ENCODE measurements at places on chromosomes 1 and 21. TPM values are rescaled to one million over a fixed set of nuclear protein-coding genes. Genes with fewer than 3 reads are reported as not detected.
A peak's percentile ranks its signal among the peaks of the same experiment; 100 is the strongest.

The PRCC gene
- 92.4 TPM for total RNA-seq

The GNAT2 gene
- total RNA-seq: not detected

- DNase-seq: peak; percentile 100
Measured at GRCh38 chr1:31644560-31645273, at the start of gene PEF1. TSS of gene PEF1 (minus strand) at chr1:31644876. CDS start at chr1:31644864, 12 bp downstream.

DNA sequence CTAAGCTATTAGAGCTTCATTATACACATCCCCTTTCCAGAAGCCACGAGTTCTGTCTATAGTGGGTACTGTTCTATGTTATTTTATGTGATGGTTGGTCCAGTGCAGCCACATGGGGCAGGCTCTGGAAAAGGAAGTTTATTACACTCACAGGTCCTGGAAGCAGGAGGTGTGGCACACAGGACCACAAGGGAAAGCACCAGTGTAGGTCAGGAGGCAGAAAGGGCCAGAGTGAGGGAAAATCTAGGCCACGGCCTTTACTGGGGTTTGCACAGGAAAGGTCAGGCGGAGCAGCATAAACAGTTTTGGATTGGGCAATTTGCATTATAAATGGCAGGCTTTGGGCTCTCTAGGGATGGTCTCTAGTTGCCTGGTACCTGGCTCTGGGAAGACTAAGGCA is 21.8 kb upstream of the CNIH3 start:
- no peak for DNase-seq

GRCh38 chr1:87902830-87903229 is 574.1 kb downstream of the LMO4 start:
- DNase-seq: no peak

The PRAMEF18 gene
- not detected for total RNA-seq

- peak; percentile 62 for DNase-seq
Measured at GRCh38 chr1:231550448-231550781, 21.9 kb downstream of the TSNAX start.

- DNase-seq: no peak
Measured at GRCh38 chr1:177007437-177008161, 156.9 kb downstream of the ASTN1 start.

DNA sequence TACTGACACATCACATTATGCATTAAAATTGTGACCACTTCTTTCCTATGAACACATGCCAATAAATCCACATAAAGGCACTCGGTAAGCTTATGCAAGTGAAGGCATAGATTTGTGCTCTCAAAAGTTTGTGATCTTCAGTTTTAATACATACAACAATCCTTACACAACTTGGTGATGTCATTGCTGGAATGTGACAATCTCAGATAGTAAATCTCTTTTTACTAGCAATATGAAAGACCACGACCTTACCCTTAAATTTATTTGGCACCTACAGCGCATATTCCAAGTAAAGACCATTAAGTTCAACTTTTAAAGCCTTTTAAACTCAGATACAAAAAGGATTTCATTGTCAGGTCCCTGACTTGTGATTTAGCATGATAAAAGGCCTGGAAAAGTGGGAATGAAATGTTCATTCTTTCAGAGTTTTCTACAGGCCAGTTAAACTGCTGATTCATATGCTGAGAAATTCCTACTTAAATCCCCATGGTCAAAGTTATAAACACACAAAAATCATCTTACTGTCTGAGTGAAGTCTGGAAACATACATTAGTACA is 157.4 kb downstream of the SIPA1L2 start:
- no peak for DNase-seq

The NIT1 gene
- 26.5 TPM for total RNA-seq

DNA sequence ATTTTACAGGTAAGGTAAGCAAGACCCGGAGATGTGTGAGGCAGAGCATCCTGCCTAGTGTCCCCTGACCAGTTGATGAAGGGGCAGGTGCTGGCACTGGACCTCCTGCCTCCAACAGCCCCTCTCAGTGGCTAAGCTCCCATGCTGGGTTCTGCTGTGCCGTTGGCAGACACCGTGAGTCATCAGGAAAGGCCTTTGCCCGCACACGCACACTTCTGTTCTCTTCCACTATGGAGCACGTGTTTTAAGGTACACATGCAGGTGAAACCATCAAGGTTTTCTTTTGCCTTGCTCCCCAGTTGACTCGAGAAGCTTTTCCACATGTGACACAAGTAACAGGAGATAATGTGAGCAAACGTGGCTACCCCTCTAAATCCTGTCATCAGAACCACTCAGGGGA is 207.9 kb downstream of the RRAGC start:
- DNase-seq: no peak

The CACNA1S gene
- total RNA-seq: not detected

GRCh38 chr1:161952607-161953172 is 71.0 kb downstream of the OLFML2B start:
- DNase-seq: no peak

The SPAG17 gene
- not detected for total RNA-seq

DNA sequence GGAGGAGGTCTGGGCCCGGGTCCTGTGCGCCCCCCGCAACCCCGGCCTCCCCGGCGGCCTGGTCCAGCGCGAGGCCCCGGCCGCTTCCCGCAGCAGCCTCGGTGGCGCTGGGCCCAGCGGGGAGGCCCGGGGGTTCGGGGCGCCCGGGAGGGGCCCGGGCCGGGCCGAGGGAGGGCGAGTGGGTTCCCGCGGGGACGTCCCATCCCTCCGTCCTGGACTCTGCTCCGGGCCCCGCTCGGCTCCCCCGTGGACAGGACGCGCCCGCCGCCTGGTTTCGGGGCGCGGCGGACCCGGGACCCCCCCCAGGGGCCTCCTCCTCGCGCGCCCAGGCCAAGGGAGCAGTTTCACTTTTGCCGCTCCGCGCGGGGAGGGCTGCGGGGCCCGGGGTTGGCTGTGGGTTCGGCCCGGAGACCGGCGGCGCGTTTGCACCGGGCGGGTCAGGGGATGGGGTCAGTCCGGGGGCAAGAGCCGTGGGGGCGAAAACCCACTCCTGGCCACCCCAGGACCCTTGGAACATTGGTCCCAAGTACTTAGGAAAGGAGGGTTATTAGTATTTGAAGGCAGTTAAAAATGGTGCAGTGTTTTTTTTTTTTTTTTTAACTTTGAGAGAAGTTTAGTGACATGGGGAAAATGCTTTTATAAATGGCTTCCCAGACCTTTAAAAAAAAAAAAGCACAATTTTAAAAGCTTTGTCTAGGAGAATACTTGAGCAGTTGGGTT is 677 bp downstream of the AGPAT3 start:
- DNase-seq: peak; percentile 53

DNA sequence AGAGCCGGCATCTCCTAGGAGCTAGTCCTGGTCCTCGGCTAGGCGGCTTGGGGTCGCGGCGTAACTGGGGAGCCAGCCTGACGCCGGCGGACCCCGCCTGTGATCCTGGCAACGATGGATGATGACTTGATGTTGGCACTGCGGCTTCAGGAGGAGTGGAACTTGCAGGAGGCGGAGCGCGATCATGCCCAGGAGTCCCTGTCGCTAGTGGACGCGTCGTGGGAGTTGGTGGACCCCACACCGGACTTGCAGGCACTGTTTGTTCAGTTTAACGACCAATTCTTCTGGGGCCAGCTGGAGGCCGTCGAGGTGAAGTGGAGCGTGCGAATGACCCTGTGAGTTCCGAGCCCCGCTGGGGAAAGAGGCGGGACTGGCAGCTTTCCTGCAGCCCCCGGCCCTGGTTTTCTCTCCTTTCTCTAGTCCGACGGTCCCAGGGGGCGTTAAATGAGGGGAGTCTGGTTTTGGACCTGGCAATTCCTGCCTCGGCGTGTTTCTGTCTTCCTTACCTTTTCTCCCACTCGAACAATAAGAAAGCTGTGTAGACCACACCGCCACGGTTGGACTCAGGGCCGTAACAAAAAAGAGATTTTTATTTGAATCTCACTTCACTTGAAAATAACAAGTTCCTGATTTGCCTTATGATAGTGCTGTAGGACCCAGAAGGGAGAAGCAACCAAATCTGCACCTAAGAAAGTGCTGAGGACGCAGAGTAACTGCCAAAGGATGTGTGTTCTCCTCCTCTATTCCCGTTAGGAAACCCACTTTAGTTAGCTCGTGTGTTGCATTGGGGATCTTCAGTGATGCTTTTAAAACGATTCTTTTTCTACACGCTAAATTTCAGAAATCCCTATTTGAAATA is at the start of gene SPRTN:
SPRTN (plus strand) TSS at position 24 of the 859 bp plus-strand sequence; CDS start at position 115, 91 bp downstream.
- no peak for DNase-seq

DNA sequence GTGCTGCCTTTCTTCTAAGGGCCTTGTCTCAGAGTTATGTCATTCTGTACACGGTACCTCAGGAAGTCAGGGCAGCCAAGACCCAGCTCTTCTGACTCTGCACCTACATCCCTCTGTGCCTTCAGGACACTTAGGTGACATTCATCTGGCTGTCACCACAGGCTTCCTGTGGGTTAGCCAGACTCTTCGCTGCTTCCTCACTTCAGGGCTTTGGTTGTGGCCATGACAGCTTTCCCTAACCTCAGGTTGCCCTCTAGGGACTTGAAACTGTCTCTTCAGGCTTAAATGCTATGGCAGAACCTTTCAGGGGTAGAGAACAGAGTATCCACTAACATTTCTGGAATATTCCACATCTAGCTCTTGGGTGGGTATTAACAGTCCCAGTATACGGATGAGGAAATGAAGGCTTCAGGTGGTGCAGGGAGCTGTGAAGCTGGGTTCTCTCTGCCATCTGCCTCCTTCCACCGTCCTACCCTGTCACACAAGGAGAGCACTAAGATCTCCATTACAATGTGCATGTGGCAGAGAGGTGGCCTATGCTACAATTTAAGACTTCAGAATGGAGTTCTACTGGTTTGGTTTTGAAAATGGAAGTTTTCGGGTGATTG is 9.9 kb downstream of the TSSK3 start:
- DNase-seq: peak; percentile 85

DNA sequence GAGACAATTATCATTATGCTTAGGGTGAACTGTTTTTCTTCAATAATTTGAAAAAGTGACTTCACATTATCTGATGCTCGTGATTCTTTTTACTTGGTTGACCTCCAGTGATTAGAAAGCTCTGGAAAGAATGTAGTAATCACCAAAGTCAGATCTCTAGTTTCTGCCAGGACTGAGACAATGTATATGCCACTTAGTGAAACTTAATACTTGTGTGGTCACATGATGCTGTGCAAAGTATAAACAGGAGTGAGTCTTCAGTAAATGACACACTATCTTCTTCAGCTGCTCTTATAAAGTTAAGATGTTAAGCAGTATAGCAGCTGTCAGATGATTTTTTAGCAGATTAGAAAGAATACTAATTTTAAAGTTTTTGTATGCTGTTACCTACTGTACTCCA is 17.2 kb downstream of the VCAM1 start:
- no peak for DNase-seq

The USH2A gene
- total RNA-seq: not detected

The FCRL5 gene
- 3.6 TPM for total RNA-seq

The OR2M7 gene
- not detected for total RNA-seq

GRCh38 chr1:204545881-204546280 is 29.7 kb downstream of the MDM4 start:
- DNase-seq: peak; percentile 33

- no peak for DNase-seq
Measured at GRCh38 chr1:106290805-106291501, 765.5 kb upstream of the PRMT6 start.

The KIF21B gene
- total RNA-seq: 102 TPM

DNA sequence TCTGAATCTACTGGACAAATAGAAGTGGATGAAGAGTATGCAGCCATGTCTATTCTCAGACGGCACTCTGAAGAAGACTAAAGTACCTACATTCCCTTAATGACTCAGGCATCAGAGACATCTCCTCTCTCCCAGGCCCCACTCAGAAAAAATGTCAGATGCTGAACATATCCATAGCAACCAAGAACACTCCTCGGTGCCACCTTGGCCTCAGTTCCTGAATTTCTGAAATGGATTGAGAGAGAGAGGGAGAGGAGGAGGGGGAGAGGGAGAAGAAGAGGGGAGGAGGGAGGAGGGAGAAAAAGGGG is 16.0 kb upstream of the OVAAL start:
- no peak for DNase-seq

- no peak for DNase-seq
Measured at GRCh38 chr1:223114871-223115270, 28.2 kb downstream of the TLR5 start.

DNA sequence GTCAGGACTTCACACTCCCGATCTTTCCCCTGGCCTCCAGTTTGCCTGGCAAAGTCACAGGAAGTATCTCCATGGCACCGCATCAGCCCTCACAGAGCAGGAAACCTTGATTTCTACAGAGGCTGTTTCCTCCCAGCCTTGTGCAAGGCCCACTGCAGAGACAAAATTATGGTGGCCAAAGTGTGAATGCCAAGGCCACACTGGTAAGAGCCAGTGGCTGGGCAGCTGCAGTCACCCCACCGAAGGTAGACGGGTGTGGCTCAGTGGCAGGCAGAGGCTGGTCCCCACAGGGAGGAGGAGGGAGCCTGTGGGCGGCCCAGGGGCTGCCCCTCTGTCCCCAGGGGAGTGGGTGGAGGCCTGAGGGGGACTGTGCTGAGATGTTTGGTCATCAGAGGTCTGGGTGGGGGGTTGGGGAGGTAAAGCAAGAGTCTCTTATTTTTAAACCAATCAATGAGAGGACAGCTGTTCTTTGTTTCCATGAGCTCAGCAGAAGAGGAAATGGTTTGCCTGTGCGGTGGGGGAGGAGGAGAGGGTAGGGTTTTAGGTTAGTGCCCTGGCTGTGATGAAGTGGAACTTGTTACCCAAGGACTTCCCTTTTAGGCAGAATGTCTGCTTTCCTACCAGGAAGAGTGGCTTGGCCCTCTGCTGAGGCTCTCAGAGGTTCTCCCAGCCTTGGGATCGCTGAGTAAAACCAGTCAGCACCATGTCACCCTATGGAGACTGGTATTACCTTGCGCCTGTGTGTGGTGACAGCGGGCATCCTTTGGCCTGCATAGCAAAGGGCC is 18.0 kb upstream of the BTG2 start:
- DNase-seq: peak; percentile 91

DNA sequence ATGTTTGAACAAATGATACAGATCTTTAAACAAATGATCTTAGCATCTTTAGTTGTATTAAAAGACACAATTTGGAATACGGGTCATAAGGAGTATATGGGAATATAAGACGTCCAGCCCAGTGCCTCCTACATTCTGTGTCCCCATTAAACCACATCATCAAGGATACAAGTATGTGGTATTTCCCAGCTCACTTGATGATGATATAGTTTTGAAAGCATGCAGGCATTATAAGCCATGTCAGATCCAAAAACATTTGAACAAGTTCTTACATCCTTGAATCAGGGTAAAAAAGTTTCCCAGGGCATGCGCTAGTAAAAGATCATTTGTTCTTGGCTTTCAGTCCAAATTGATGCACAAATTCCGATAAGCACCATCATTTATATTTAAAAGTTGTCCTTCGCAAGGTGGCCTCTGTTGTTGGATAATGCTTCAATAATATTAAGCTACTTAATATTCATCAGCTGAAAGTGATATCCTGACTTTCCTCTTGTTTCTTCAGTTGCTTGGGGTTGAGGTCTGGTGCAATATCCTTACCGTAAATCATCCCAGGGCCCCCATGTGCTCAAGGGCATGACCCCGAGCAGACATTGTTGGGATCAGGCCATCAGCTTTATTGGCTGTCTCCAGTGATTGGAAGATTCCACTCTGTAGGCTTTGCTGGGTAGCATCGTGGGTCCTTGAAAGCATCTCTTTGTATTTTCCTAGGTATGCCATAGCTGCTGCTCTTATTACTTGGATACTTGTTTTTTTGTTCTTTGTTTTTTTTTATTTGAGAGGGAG is 61.8 kb downstream of the CENPF start:
- no peak for DNase-seq

All from natural killer cell (primary cell).